Naive thymus-derived CD8-positive, alpha-beta T cell (primary cell): ENCODE measurements at places on chromosomes 6 and 20. TPM values are rescaled to one million over a fixed set of nuclear protein-coding genes. Genes with fewer than 3 reads are reported as not detected.

KCNS1 gene
- not detected for polyA plus RNA-seq

SLC52A3 gene
- polyA plus RNA-seq: 0.09 TPM

SNX21 gene
- polyA plus RNA-seq: 2.2 TPM

DEFB124 gene
- polyA plus RNA-seq: not detected

CDH22 gene
- not detected for polyA plus RNA-seq

GSTA5 gene
- polyA plus RNA-seq: not detected

DEFB132 gene
- polyA plus RNA-seq: not detected

RAB44 gene
- not detected for polyA plus RNA-seq

HLA-DRB5 gene
- polyA plus RNA-seq: 1.8 TPM

GPR6 gene
- polyA plus RNA-seq: not detected

POU5F1 gene
- not detected for polyA plus RNA-seq

SLC17A3 gene
- polyA plus RNA-seq: 0.35 TPM

DEFB119 gene
- polyA plus RNA-seq: not detected

PAX1 gene
- polyA plus RNA-seq: not detected

SNAI1 gene
- 0.64 TPM for polyA plus RNA-seq

BANF2 gene
- not detected for polyA plus RNA-seq

TRIM31 gene
- not detected for polyA plus RNA-seq

STMND1 gene
- polyA plus RNA-seq: not detected

MACROD2 gene
- polyA plus RNA-seq: not detected

SIRPB1 gene
- polyA plus RNA-seq: 3.3 TPM

GCM1 gene
- polyA plus RNA-seq: not detected

DYNLT2 gene
- polyA plus RNA-seq: 0.63 TPM

SLC2A10 gene
- polyA plus RNA-seq: not detected

IDH3B gene
- polyA plus RNA-seq: 95.6 TPM

NFATC2 gene
- polyA plus RNA-seq: 14.5 TPM

ADGRF4 gene
- not detected for polyA plus RNA-seq

RAET1E gene
- polyA plus RNA-seq: not detected

CGA gene
- polyA plus RNA-seq: not detected

TDRD6 gene
- polyA plus RNA-seq: not detected

HUS1B gene
- polyA plus RNA-seq: 0.78 TPM

BIRC7 gene
- 3.2 TPM for polyA plus RNA-seq

ZNFX1 gene
- polyA plus RNA-seq: 28.1 TPM

ANKRD66 gene
- polyA plus RNA-seq: not detected

DUSP15 gene
- not detected for polyA plus RNA-seq

TRDN gene
- not detected for polyA plus RNA-seq

IL17A gene
- polyA plus RNA-seq: not detected

WFDC12 gene
- polyA plus RNA-seq: not detected

SSTR4 gene
- polyA plus RNA-seq: not detected

FAM50B gene
- 5.8 TPM for polyA plus RNA-seq

MRAP2 gene
- not detected for polyA plus RNA-seq

MYB gene
- polyA plus RNA-seq: 2.4 TPM

COL11A2 gene
- polyA plus RNA-seq: 0.13 TPM

SLC17A4 gene
- not detected for polyA plus RNA-seq

IMPG1 gene
- polyA plus RNA-seq: not detected

C20orf204 gene
- 0.54 TPM for polyA plus RNA-seq

SOBP gene
- polyA plus RNA-seq: 0.08 TPM

RIOK1 gene
- 20.2 TPM for polyA plus RNA-seq

GSTA1 gene
- polyA plus RNA-seq: not detected

METTL24 gene
- polyA plus RNA-seq: not detected

PTK6 gene
- polyA plus RNA-seq: 0.44 TPM

IER3 gene
- 1.8 TPM for polyA plus RNA-seq

ULBP1 gene
- not detected for polyA plus RNA-seq

EYS gene
- polyA plus RNA-seq: not detected

IRF4 gene
- polyA plus RNA-seq: 0.44 TPM

MEI4 gene
- 0.18 TPM for polyA plus RNA-seq
